GM19239 (cell line): ENCODE measurements at places on chromosomes 13 and 19.

DNA sequence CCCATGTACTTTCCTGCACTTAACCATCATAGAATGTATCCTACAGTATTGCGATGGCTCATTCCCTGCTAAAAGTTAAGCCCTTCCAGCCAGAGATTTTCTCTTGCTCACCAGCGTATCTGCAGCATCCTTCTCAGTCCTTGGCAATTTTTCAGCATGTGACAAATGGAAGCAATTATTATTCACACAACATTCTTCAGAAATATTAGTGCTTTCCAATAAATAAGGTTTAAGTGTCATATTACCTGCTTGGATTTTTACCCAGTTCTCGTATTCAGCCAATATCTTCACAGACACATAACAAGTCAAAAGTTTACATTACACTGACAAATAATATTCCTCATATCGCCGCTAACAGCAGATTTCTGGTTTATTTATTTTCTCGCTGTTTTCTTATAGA, 82.3 kb downstream of the POU4F1 start:
- DNase-seq = no peak

- DNase-seq = no peak
Measured at GRCh38 chr13:71524245-71524612, 342.8 kb downstream of the DACH1 start.

DNA sequence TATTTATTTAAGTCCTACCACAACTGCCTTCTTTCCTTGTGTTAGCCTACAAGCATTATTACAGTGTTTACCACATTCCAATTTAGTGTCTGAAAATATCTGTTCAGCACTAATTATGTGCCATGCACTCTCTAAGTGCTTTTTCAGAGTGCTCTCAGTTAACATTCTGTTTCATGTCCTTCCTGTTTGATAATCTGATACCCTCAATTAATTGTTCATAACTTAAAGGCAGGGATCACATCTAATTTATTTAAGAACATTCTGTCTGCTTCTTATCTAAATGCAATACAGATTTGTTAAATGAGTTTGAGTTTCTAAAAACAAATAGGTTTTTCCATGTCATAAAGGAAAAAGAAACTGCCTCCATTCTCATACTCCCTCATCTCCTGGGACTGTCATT, 649.6 kb upstream of the ATXN8OS start:
- no peak for DNase-seq

GRCh38 chr19:18072335-18072734, 14.4 kb downstream of the IL12RB1 start:
- DNase-seq = no peak

DNA sequence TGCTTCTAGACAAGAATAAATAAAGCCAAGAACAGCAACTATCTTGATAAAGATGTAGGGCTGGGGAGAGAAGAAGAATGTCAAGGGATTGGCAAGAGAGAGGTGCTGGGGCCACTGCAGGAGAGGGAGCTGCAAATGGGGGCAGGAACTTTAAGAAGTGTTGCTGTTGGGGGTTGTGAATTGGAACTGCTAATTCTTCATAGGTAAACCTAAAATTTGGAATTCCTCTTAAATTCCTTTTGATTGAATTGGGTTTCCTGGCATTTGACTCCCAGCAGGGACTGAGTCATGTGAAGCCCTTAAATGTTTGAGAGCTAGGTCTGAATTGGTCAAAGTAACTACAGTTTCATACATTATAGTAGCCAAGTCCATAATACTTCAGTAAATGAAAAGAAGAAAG, 305.6 kb upstream of the TMTC4 start:
- DNase-seq = no peak

DNA sequence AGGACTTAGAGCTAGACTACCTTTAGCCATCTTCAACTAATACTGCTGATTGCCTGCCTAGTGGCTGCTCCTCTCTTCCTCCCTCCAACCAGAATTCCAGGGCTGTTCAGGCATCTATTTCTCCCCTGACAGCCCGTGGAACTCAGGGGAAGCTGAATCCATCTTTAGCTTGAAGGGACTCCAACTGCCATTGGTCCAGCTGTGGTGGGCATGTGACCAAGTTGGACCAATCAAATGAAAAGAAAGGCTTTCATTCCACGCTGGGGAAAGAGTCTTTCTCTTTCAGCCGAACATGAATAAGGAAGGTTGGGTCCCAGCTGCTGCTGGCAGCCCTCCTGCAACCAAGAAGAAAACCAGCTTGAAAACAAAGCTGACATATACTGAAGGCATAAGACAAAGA, 168.5 kb upstream of the OBI1 start:
- no peak for DNase-seq

DNA sequence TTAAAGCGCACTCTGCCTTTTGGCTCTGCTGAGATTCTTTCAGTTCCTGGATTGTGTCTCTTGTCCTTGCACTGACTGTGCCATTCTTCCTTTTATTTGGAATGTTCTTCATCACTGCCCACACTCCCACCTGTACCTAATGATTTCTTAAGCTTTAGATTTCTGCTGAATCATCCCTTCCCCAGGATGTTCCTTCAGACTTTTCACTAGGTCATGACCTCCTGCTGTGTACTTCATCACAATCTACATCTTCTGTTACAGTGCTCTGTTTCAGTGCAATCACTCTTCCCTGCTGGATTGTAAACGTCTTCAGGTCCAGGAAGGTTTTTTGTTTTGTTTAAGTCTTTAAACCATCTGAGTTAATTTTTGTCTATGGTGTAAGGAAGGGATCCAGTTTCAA, 281.0 kb downstream of the ATP8A2 start:
- no peak for DNase-seq

GRCh38 chr19:30690935-30691818, 319.0 kb downstream of the ZNF536 start:
- DNase-seq = no peak

GRCh38 chr19:1825909-1826556, 14.0 kb upstream of the ATP8B3 start:
- DNase-seq = peak; percentile 100

- DNase-seq = no peak
Measured at GRCh38 chr19:5214371-5214770, 126.2 kb downstream of the PTPRS start.
